Tibial artery (tissue), 4 donors: ENCODE measurements at places on chromosomes 1 and 21.

DNA sequence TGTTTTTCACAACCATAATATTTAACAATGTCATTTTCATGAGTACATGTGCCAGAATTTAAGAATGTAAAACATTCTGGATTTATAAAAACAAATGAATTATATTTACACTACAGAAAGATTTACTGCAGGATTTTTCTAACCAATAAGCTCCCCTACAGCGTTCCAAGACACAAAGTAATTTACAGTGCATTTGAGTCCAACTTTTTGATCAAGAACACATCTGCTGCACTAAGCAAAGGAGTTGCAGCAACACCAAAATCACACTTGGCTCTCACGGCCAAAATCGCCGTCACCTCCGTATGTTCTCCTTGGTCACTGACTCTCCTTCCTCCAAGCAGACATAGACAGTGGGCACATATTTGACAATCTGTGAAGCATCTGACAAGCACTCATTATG lies 7.7 kb downstream of the VPS26C start:
- no peak for DNase-seq
- H3K27ac ChIP-seq, result no peak overlapping the region
- no peaks in the 10 kb centered on the region for H3K27me3 ChIP-seq
- peaks cover 10% of the 10 kb centered on the region for H3K4me1 ChIP-seq
- no peaks in the 10 kb centered on the region for H3K36me3 ChIP-seq

GRCh38 chr1:46219551-46220520 lies 16.7 kb downstream of the LURAP1 start:
- no peaks in the 10 kb centered on the region for H3K4me1 ChIP-seq
- H3K27me3 ChIP-seq, result no peaks in the 10 kb centered on the region
- DNase-seq, result no peak
- no peak overlapping the region for H3K4me3 ChIP-seq
- H3K27ac ChIP-seq, result no peak overlapping the region

DNA sequence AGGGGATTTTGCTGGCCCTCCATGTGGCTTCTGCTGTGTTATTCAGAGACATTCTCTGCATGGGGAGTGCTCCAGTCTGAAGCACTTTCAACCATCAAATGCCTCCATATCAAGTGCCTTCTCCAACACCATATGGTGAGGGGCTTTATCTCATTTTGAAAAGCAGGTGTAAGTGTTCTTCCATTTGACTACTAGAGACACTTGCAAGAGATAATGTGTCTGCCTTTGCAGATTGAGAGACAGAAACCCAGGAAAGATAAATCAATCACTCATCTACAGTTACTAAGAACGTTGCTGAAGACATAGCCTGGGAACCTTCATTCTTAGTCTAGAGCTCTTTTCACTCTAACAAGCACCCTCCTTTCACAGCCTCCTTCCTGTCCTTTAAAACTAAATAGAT lies 29.5 kb upstream of the REG4 start:
- H3K4me1 ChIP-seq, result no peaks in the 10 kb centered on the region
- H3K27me3 ChIP-seq, result no peaks in the 10 kb centered on the region
- H3K36me3 ChIP-seq, result no peaks in the 10 kb centered on the region
- H3K4me3 ChIP-seq, result no peak overlapping the region
- no peak for DNase-seq

GRCh38 chr1:30286241-30286987 lies 437.0 kb downstream of the MATN1 start:
- no peak overlapping the region for H3K4me3 ChIP-seq
- H3K36me3 ChIP-seq, result no peaks in the 10 kb centered on the region
- DNase-seq, result peak; percentile 54
- peaks cover 22% of the 10 kb centered on the region for H3K27me3 ChIP-seq
- H3K4me1 ChIP-seq, result no peaks in the 10 kb centered on the region
- H3K27ac ChIP-seq, result no peak overlapping the region

GRCh38 chr1:201964261-201964660 lies 9.0 kb downstream of the TIMM17A start:
- H3K36me3 ChIP-seq, result peaks cover 62% of the 10 kb centered on the region
- no peaks in the 10 kb centered on the region for H3K27me3 ChIP-seq
- no peak for DNase-seq
- no peak overlapping the region for H3K27ac ChIP-seq

GRCh38 chr1:3036447-3037280 lies 15.4 kb downstream of the ACTRT2 start:
- DNase-seq, result peak; percentile 55
- no peak overlapping the region for H3K4me3 ChIP-seq
- H3K27ac ChIP-seq, result no peak overlapping the region
- H3K36me3 ChIP-seq, result no peaks in the 10 kb centered on the region
- peaks cover 39% of the 10 kb centered on the region for H3K27me3 ChIP-seq
